Left colon (tissue), 2 donors: ENCODE measurements at places on chromosomes 12 and 14. TPM values are rescaled to one million over a fixed set of nuclear protein-coding genes. Genes with fewer than 3 reads are reported as not detected.

DNA sequence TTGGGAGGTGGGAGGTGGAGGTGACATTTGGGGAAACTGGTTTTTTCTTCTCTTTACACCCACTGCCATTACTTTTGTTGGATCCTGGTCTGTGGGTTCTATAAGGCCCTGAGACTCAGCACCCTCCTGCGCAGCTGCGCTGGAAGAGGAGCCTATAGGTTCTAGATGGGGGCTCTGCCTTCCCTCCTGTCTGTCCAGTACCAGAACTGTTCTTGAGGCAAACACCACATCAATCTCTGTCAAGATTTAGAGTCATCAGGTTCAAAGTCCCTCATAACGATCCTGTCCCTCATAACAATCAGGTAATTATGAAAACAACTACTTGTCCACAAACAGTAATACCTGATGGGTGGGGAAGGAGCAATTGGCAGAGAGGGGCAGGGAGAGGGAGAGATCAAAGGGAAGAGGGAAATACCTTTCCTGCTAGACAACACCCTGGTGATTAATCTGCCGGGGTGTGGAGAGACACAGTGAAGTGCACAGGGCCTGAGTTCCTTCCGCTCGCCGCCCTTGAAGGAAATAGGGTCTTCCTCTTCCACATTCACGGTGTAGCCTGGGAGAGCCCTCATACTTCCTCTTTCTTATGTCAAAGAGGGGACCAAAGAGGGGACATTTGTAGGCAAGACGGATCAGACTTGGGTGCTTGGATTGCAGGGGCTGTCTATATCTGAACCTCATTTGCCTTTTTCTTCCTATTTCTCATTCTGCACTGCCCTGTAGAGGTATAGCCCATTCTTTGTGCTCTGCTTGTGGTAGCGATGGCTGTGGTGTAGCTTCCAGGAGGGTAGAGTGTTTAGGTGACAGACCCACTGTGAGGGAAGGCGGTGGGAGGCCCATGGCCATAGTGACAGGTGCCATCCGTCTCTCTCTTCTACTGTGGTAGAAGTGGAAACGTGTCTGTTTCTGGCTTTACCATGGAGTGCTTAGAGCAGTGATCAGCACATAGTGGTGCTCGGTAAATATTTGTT is 12.6 kb downstream of the GPRC5A start:
- peak; percentile 67 for DNase-seq

DNA sequence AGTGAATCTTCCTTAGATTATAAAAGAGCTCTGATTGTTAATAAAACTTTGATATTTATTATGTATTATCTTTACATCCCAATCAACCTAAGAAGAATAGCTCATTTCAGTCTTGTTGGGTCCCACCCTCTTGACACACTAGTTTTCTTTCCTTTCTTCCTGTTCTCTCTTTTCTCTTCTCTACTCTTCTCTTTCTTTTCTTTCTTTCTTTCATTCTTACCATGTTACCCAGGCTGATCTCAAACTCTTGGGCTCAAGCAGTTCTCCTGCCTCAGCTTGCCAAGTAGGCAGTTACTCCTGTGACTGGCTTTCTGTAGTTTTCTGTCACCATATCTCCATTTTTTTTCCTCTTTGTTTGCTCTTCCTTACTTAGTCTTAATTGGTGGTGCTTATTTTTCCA is 177.8 kb downstream of the MIPOL1 start:
- DNase-seq: no peak

The ORAI1 gene
- 15.5 TPM for total RNA-seq

DNA sequence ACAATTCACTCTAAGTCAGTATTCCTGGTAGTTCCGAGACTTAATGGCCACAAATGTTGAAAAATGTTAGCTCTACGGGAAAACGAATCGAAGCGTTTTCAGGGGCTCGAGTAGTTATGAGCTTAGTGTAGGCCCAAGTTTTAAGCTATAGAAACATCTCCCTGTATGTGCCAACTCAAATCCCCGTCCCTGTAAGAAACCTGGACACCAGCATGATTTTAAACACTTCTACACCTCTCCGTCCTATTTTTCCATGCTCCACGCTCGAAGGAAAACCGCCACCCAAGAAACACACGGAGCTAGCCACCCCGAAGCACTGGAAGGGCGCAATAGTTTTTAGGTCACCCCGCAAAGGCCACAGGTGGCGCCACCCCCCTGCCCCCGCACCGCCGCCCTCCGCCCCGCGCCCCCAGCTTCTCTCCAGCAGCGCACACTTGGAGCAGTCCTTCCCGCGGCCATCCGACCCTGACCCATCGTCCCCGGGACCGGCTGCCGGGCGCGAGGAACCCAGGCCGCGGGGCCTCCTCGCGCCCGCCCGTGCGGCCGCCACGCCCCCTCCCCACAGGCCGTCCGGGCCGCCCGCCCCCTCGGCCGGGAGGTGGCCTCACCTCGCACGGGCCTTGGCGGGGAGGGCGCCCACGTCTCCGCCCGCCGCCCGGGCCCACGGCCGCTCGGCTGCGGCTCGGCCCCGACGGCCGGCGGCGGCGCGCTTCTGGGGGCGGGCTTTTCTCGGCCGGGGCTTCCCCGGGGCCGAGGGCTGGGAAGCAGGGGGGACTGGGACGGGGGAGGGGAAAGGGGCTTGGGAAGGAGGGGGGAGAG is 522 bp downstream of the R3HDM2 start:
- peak; percentile 62 for DNase-seq

The NUMB gene
- 114 TPM for total RNA-seq

The GPATCH2L gene
- total RNA-seq: 32.1 TPM

The LTB4R2 gene
- total RNA-seq: 2.9 TPM

- no peak for DNase-seq
These were observed 74.5 kb upstream of the ATF7IP start for GRCh38 chr12:14290951-14291350.

The RIMBP2 gene
- total RNA-seq: 5.6 TPM
